Nephron progenitor cell (in vitro differentiated cells): ENCODE measurements at places on chromosomes 1 and 21.

DNA sequence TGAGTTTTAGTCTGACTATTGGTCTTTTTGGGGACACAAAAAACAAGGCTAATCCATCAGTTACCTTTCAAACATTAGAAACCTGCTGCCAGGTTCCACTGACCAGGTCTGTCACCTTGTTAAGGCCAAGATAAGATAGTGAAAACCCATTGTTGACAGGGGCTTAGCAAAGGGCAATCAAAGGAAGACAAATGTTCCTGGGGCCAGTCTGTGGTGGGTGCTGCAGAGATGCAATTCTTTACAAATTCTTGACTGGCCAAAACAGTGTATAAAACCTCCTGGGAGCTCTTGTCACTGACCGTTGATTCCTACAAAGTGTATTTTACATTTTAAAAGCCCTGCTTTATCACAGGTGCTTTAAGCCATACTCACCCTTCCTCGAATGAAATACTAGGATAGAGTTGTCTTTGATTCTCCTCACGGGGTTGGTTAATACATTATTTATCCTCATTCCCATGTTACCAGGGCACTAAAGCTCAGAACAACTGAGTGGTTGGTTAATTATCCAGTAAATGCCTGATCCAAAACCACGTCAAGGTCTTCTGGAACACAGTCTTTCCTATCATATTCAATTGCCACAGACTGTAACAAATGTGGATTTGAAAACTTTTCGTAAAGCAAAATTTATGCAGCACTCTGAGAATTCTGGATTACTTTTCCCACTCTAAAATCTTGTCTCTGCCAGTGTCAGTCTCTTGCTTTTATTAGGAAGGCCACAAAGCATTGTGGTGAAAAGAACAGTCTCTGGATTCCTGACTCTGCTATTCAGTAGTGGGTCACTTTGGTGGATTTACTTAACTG is 77.2 kb downstream of the NRIP1 start:
- peak overlapping the region; percentile 25 for H3K27ac ChIP-seq
- H3K27me3 ChIP-seq, result no peaks in the 10 kb centered on the region
- no peak for DNase-seq
- H3K4me3 ChIP-seq, result no peak overlapping the region

GRCh38 chr1:87942165-87942564 is 613.5 kb downstream of the LMO4 start:
- peaks cover 36% of the 10 kb centered on the region for H3K4me1 ChIP-seq
- H3K27ac ChIP-seq, result peak overlapping the region; percentile 30
- H3K36me3 ChIP-seq, result no peaks in the 10 kb centered on the region
- peaks cover 4% of the 10 kb centered on the region for H3K27me3 ChIP-seq
- no peak for DNase-seq

- H3K36me3 ChIP-seq, result no peaks in the 10 kb centered on the region
- peaks cover 47% of the 10 kb centered on the region for H3K27me3 ChIP-seq
- DNase-seq, result no peak
- H3K27ac ChIP-seq, result no peak overlapping the region
- H3K4me1 ChIP-seq, result peaks cover 51% of the 10 kb centered on the region
These were observed 12.8 kb upstream of the MPZL1 start for GRCh38 chr1:167708940-167709389.

GRCh38 chr1:167713330-167714081 is 8.3 kb upstream of the MPZL1 start:
- H3K36me3 ChIP-seq, result no peaks in the 10 kb centered on the region
- H3K4me3 ChIP-seq, result peak overlapping the region; percentile 97
- peak; percentile 49 for DNase-seq
- peaks cover 16% of the 10 kb centered on the region for H3K4me1 ChIP-seq
- H3K27ac ChIP-seq, result peak overlapping the region; percentile 24

DNA sequence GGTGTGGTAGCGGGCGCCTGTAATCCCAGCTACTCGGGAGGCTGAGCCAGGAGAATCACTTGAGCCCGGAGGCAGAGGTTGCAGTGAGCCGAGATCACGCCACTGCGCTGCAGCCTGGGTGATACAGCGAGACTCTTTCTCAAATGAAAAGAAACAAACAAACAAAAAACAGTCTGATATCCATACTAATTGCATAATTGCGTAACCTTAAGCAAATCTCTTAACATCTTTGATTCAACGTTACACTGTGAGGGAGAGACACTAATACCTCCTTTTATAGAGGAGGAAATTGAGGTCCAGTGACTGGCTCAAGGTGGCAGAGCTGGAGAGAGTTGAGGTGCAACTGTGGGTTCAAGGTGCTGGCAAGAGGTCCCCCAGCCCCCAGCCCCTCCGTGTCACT is 12.6 kb upstream of the COX20 start:
- no peak overlapping the region for H3K27ac ChIP-seq
- no peak for DNase-seq
- H3K36me3 ChIP-seq, result no peaks in the 10 kb centered on the region
- H3K4me3 ChIP-seq, result no peak overlapping the region
- H3K4me1 ChIP-seq, result no peaks in the 10 kb centered on the region

DNA sequence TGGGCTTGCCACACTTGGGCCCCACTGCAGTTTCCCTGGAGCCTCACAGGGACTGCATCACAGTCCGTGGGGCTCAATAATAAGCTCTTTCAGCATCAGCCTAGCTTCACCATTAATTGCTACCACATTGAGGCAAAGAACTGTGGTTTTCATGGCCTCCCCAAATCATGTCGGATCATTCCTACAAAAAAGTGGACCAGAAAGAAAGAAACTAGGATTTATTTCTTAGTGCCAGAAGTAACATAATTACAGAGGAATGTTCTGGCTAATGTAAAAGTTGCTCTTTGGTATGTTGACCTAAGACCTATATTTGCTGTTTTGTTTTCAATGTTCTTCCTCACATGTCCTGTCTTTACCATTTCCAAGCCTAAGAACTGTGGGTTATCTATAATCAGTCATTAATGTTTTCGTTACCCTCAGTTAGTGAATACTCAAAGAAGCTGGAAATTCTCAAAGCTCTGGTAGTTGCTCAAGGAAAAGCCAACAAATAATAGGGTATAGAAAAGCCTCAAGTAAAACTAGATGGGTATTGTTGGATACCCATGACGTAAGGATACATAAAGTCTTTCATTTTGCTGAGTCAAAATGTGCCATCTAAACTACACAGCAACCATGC is 173.9 kb downstream of the LTN1 start:
- peaks cover 11% of the 10 kb centered on the region for H3K4me1 ChIP-seq

GRCh38 chr1:86846164-86846647 is 67.7 kb downstream of the SELENOF start:
- no peak overlapping the region for H3K27ac ChIP-seq
- no peak overlapping the region for H3K4me3 ChIP-seq
- DNase-seq, result no peak
- H3K27me3 ChIP-seq, result no peaks in the 10 kb centered on the region
- H3K4me1 ChIP-seq, result no peaks in the 10 kb centered on the region

DNA sequence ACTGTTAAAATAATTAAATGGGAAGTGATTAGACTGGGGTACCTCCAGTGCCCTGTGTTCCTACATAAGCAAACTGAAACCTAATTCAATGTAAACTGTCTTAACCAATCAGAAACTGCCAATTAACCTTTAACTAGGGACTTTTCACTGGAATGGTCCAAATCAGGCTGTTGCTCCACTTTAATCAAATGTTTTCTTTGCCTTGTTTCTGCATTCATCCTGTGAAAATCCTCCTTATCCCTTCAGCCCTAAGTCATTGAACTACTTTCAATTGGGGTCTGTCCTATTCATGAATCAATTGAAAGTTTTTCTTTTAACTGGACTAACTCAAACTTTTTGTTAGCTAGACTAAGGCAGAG is 5.1 kb upstream of the FUBP1 start:
- no peaks in the 10 kb centered on the region for H3K27me3 ChIP-seq
- no peak for DNase-seq
- H3K4me3 ChIP-seq, result no peak overlapping the region
- no peak overlapping the region for H3K27ac ChIP-seq
- H3K4me1 ChIP-seq, result peaks cover 55% of the 10 kb centered on the region

- DNase-seq, result no peak
- no peaks in the 10 kb centered on the region for H3K27me3 ChIP-seq
- H3K27ac ChIP-seq, result no peak overlapping the region
- no peak overlapping the region for H3K4me3 ChIP-seq
- H3K4me1 ChIP-seq, result no peaks in the 10 kb centered on the region
These were observed 9.8 kb downstream of the MIXL1 start for GRCh38 chr1:226233293-226233692.

GRCh38 chr1:6350416-6351088 is 43.0 kb downstream of the ACOT7 start:
- H3K4me1 ChIP-seq, result peaks cover 21% of the 10 kb centered on the region
- H3K27me3 ChIP-seq, result peaks cover 8% of the 10 kb centered on the region
- H3K27ac ChIP-seq, result no peak overlapping the region
- no peaks in the 10 kb centered on the region for H3K36me3 ChIP-seq
